Uterine smooth muscle cell (primary cell): ENCODE measurements at places on chromosomes 1 and 21. TPM values are rescaled to one million over a fixed set of nuclear protein-coding genes. Genes with fewer than 3 reads are reported as not detected.

The SH2D5 gene
- total RNA-seq, result 23.7 and 29.5 TPM in 2 replicates

The FCAMR gene
- total RNA-seq, result not detected in 2 replicates

The RNU1-1 gene
- under 0.01 and 2,224 TPM in 2 replicates for total RNA-seq

The SERPINC1 gene
- total RNA-seq, result 0.12 TPM in 1 of 2 replicates, not detected in the other

The AGL gene
- total RNA-seq, result 11.4 and 13.0 TPM in 2 replicates

The CYP2J2 gene
- 0.12 and 0.33 TPM in 2 replicates for total RNA-seq

The IRF6 gene
- total RNA-seq, result 0.44 and 0.62 TPM in 2 replicates

The KCNJ6 gene
- total RNA-seq, result not detected in 2 replicates

The ZMYND12 gene
- total RNA-seq, result 0.66 and 1.00 TPM in 2 replicates

The SLC16A4 gene
- total RNA-seq, result 16.6 and 47.6 TPM in 2 replicates

The RHD gene
- total RNA-seq, result 0.12 TPM in 1 of 2 replicates, not detected in the other

The TMPRSS15 gene
- not detected in 2 replicates for total RNA-seq

The IFI16 gene
- 93.3 and 117 TPM in 2 replicates for total RNA-seq

The REN gene
- 0.62 and 0.77 TPM in 2 replicates for total RNA-seq

The AMY1A gene
- not detected in 2 replicates for total RNA-seq

The NHLH2 gene
- not detected in 2 replicates for total RNA-seq

The ADAMTS4 gene
- total RNA-seq, result 14.9 and 37.3 TPM in 2 replicates

The COL6A2 gene
- 685 and 1,320 TPM in 2 replicates for total RNA-seq

The CFAP141 gene
- total RNA-seq, result not detected in 2 replicates

The SLC6A17 gene
- 1.7 and 2.4 TPM in 2 replicates for total RNA-seq

The FMOD gene
- 0.33 and 8.4 TPM in 2 replicates for total RNA-seq

The AKNAD1 gene
- not detected in 2 replicates for total RNA-seq

The GBP6 gene
- total RNA-seq, result 0.11 TPM in 1 of 2 replicates, not detected in the other

The LRRC52 gene
- not detected in 2 replicates for total RNA-seq

The TMCC2 gene
- 3.2 and 4.7 TPM in 2 replicates for total RNA-seq
